ENCODE measurements at places on chromosomes 13 and 19.

DNA sequence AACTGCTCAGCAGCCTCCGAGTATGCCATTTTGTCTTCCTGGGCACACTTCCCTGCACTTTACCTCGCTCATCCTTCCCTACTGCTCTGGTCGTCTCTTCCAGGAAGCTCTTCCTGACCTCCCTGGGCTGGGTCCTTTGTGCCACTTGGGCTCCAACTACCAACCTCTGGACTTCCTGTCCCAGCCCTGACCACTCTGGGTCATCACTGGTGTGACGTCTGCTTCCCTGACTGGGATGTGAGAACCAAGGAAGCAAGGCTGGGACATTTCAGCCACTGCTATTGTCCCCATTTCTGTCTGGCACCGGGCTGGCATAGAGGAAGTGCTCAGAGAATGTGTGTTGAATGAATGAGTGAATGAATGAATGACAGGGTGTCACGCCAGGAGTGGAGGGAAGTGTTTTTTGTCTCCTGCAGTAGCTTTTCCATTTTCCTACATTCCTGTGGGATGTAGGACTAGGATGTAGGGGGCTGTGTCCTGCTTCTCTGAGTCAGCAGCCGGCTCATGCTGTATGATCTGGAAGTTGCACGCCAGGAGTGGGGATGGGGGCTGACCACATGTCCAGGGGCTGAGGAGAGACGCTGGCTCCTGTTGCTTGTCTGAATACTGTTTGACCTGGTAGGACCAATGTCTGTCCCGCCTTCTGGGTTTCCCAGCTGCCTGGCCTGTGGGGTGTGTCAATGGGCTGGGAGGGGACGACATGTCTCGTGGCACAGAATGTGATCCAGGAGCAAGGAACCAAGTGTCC is 14.7 kb downstream of the NOVA2 start:
- DNase-seq = no peak

DNA sequence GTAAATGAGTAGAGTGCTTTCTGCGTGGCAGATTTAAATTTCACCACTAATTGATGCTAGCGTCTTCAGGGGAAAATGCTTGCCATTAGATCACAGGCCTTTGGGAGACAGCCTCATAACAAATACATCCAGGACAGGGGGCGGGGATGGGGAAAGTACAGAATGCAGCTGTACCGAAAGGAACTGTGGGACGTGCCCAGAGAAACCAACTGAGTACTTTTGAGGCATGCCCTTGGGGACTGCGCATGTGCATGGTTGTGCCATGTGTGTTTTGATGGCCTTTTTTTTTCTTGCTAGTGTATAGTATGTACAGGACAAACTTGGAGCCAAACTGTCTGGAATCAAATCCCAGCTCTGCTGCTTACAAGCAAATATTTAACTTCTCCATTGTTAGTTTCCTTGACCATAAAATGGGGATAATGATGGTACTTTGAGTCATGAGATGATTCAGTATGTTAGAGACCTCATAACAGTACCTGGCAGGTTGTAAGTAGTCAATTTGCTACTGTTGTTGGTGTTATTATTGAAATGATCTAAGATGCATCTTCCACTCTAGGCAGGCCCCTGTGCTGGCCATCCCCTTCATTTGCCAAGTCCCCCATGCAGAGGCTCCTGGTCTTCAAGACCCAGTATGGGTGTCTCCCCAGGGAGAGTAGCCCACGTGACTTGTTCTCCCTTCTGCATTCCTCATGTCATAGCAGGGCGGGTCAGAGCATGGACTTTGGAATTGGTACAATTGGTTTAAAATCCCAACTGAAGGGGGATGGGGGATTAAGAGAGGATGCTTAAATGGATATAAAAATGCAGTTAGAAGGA is 68.3 kb upstream of the NPAS1 start:
- DNase-seq = peak; percentile 19

GRCh38 chr13:75550159-75550567 is 572 bp downstream of the UCHL3 start:
- no peak for DNase-seq

GRCh38 chr13:110403721-110404120 is 96.6 kb downstream of the COL4A2 start:
- no peak for DNase-seq

- peak; percentile 10 for DNase-seq
Measured at GRCh38 chr19:53772943-53773342, 51.2 kb downstream of the NLRP12 start.

DNA sequence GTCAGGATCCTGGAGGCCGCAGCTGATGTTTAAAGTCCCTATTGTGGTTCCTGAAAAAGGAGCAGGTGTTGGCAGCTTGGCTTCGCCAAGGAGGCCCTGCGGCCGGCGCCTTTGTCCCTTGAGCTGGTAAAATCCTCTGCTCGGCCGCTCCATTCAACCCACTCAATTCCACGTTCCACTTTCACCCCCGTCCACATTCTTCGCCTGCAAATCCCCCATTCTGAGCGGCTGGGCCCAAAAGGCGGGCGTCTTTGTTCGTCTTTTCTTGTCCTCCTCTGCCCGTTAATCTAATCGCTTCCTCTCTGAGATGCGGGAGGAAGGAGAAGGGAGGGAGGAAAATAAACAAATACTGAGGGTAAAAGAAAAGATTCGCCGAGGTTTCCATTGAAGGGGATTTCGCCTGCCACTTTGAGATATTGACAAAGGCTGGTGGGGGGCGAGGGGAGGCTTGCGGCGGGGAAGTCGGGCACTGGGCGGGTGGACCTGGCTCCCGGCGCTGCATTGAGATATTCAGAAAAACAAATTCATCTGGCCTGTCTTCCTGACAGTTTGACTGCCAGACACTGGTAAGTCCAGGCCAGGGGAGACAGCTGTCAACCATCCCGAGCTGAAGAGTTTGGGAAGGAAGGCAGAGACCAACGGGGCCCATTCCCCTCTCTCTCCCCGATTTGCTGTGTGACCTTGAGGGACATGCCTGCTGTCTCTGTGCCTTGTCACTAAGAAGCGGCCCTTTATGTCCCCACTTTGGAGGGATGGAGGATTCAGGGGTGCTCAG is 37.6 kb downstream of the ZNRF4 start:
- no peak for DNase-seq

DNA sequence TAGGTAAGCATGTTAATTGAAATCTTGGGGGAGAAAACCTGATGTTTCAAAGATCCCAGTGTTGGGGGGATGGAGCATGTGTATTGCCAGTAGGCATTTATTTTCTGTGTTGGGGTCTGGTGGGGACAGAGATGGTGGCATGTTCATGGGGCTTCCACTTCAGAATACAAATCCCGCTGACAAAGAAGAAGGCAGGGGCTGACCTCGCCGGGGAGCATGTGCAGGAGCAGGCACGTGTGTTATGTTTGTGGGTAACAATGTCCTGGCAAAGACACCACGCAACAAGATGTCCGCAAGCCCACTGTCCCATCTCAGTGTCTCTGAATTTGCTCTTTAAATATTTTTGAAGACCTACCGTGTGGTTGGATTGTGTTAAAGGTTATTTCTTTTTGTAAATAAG is 164.5 kb downstream of the TEX29 start:
- no peak for DNase-seq

- no peak for DNase-seq
Measured at GRCh38 chr13:49679246-49679645, 12.0 kb downstream of the EBPL start.

GRCh38 chr19:45117167-45117594 is 24.2 kb downstream of the PPP1R37 start:
- DNase-seq = peak; percentile 41

DNA sequence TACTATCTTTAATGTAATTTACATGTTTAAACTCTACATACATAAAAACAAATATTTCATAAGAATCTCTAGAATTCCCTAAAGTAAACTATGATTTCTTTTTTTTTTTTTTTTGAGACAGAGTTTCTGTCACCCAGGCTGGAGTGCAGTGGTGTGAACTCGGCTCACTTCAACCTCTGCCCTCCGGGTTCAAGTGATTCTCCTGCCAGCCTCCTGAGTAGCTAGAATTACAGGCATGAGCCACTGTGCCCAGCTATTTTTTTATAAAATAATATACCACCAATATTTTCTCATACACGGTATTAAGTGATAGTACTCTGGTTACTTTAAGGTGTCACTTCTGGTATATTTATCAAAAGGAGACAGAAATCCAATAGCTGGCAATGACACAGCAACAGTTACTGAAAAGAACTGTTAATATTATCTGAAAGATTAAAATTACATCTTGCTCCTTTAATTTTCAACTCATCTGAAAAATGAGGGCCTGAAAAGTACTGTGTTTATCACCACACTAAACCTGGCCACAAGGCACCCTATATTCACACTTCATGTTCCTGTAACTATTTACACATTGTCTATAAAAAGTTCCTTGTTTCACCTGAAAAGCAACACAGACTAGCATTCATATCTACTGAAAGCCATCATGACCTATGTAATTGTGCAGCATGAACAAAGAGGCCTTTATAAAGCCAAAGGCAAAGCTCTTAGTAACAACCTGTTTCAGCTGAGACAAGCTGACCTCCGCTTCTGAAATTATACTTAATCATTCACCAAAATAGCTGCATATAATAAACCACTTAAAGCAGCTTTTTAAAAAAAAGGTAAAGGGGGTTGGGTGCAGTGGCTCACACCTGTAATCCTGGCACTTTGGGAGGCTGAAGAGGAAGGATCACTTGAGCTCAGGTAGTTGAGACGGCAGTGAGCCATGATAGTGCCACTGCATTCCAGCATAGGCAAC is 106.1 kb downstream of the SLC25A15 start:
- DNase-seq = no peak

DNA sequence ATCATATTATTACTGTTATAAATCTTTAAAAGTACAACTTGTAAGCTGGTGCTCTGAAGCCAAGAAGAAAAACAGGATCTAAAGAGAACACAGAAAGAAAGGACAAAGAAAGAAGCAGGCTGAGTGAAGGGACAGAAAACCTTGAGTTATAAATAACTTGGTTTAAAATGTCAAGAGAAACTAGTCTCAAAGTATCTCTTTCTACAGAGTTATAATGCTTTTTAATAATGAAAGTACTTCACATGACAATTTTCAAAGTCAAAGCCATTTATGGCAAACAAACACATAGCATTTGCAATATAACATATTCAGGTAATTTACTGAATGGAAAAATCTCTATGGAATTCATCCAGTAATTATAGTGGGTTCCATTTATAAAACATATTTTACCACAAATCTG is 33.4 kb downstream of the CAB39L start:
- DNase-seq = no peak

GRCh38 chr13:51252954-51253532 is 30.8 kb downstream of the FAM124A start:
- DNase-seq = no peak

DNA sequence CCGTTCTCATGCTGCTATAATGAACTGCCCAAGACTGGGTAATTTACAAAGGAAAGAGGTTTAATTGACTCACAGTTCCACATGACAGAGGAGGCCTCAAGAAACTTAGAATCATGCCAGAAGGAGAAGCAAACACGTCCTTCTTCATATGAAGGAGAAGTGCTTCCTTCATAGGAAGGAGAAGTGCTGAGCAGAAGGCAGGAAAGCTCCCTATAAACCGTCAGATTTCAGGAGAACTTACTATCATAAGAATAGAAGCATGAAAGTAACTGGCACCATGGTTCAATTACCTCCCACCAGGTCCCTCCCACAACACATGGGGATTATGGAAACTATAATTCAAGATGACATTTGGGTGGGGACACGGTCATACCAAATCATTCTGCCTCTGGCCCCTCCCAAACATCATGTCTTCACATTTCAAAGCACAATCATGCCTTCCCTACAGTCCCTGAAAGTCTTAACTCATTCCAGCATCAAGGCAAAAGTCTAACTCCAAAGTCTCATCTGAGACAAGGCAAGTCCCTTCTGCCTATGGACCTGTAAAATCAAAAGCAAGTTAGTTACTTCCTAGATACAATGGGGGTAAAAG is 10.6 kb downstream of the ACOD1 start:
- DNase-seq = no peak

DNA sequence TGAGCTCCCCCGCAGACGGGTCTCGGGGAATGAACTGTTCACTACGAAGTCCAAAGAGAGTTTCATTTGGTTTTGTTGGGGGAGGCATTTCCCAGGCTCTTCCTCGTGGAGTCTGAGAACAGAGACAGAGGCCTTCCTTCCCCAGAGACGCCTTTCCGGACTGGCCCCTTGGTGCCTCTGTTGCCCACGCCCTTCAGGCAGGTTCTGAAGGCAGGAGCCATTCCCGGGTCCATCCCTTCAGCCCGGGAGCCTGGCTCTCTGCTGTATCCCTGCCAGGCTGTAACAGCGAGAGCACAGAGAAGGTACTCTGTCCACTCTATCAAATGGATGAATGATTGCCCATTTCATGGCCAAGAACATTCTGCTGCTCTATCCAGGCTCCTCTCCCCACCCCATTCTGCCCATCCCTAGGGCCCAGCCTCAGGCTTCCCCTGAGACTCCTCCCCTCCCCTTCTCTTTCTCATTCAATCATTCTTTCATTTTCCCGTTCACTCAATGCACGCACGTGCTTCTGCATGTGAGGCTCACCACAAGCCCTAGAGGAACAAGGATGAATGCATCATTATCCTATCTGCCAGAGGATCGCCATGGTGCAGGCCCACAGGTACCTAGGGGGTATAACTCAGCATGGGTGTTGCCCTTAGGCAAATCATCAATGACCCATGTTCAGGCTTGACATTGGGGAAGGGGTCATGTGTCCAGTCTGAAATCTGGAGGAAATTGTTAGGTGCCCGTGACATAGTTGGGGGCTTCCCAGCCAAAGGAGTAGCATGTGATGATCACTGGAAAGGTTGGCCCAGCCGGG is 298.6 kb downstream of the ZNF536 start:
- DNase-seq = no peak

DNA sequence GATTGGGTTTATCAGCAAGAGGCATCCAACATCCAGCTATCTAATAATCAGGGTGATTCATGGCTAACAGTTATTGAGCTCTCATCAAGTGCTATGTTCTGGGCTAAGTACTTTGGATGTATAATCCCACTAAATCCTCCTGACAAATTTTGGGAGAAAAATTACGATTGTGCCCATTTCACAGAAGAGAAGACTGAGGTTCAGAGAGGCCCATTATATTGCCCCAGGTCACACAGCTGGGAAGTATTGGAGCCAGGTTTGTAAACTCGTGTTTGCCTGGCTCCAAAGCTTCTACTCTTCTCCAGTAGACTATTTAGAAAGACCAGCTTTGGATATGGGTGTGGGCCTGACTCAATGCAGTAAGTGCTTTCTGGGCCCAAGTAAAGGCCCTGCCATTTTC is 20.9 kb upstream of the CALM3 start:
- no peak for DNase-seq
